ENCODE measurements at places on chromosomes 3 and 15.

DNA sequence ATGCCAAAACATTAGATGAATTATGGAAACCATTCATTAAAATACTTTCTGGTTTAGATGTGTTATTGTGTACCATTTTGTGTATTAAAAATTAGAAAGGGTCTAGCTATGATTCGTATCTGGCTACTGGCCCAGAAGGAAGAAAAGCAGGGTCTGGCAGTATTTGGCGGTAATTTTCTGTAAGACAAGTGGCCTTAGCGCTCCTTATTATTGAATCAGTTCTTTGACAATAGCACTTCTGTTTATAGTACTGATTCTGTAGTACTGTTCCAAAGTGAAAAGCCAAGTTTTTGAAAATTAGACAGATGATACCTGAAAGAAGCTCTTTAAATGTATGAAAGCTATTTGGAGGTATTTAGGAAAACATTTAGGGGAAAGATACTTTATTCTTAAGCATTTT is 10.2 kb downstream of the GLCE start:
- DNase-seq, result no peak

GRCh38 chr3:188706176-188706575 is 465.6 kb upstream of the TPRG1 start:
- no peak for DNase-seq

DNA sequence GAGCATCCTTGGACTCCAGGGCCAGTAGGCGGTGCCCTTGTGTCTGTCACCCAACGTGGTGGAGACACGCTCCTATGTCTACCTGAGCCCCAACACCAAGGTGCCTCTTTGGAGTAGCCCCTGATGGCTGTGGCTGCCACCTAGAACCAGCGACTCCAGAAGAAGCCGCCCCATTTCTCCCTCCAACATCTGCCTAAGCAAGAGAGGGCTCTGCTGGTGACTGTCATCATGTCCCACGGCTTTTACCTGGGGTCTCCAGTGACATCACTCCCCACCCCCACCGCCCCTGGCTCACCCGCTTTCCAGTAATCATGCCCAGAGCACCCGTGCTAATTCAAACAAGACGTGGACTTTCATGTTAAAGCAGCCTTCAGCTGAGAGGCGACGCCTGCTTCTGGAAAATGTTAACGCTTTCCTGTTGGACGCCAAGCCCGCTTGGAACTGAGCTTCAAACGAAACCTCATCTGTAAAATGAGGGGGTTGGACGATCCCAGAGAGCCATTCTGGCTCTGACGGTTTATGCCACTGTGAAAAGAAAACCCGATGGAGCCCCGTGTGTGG is 57.0 kb downstream of the ISG20 start:
- no peak for DNase-seq

- DNase-seq, result no peak
Observed at GRCh38 chr3:139113231-139113992, 68.7 kb upstream of the PRR23C start.

GRCh38 chr15:77070180-77070494 is 772 bp downstream of the TSPAN3 start:
- DNase-seq, result no peak

DNA sequence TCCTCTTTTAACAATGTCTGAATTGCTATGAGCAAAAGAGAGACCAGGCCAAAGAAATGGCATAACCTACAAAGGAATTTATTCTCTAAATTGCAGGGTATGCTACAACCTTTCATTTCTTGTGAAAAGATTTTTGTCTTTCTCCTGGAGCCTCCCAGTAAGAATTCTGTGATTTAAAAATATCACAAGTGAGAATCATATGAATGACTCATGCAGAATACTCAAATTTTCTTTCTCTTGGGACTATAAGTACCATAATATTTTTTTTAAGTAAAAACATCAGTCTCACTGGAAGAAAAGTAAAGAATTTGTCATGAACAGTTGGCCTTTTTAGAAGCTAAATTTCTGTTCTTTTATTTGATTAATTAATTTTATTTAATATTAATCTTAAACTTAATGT is 26.3 kb downstream of the SYNPR start:
- no peak for DNase-seq

- no peak for DNase-seq
Observed at GRCh38 chr3:188394623-188395022, 240.7 kb downstream of the LPP start.

GRCh38 chr3:18559331-18559842 is 134.2 kb upstream of the SATB1 start:
- no peak for DNase-seq

DNA sequence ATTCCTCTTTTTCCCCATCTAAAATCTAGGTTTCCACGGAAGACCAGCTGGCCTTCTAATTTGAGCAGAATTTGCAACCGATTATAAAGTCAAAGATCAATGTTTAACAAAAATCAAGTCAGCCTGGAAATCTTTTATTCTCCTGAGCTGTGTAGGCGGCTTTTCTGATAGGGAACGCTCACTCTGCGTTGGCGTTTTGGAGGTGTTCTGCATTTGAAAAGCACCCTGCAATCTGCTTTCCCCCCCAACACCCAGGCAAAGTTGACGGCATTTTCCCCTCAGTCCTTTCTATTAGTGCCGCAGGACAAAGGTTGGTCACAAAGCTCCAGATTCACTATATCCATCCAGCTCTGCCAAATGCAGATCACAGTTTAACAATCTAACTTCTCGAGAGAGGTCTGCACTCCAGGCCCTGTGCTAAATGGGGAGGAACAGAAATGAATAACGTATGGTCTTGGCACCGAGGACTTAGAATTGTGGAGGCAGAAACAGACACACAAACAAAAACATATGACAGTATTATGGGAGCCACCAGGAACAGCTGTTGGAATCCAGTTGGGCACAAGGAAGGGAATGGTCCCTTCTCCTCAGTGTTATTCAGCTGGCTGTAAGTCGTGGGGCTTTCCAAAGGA is 50.4 kb upstream of the LARS2 start:
- no peak for DNase-seq

DNA sequence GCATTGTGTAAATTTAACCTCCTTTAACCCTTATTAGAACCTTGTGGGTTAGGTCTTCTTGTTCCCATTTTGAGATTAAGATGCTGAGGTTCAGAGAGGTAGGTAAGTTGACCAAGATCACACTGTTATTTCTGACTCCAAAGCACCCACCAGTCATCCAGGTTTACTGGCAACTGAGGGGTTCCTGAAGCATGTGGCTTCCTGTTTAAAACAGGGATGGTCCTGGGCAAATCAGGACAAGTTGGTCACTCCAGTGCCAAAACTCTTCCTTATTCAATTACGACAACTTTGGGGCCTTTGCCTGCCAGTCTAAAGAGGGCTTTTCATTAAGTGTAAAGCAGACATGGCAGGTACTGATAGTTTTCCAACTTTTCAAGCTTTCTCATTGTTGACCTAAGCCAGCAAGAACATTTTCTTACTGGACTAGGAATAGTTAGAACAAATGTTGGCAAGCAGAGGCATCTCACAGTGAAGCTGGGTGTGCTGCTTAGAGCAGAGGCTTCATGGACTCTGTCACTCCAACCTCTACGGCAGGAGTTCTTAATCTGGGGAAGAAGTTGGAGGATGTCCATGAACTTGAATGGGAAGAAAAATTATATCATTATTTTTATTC is 149.4 kb upstream of the ADAMTS9 start:
- no peak for DNase-seq

GRCh38 chr15:65369651-65370050 is 8.2 kb downstream of the IGDCC3 start:
- no peak for DNase-seq

GRCh38 chr3:115790759-115791158 is 167.4 kb downstream of the GAP43 start:
- DNase-seq, result peak; percentile 53

GRCh38 chr3:35781558-35781957 is 142.2 kb downstream of the ARPP21 start:
- no peak for DNase-seq

DNA sequence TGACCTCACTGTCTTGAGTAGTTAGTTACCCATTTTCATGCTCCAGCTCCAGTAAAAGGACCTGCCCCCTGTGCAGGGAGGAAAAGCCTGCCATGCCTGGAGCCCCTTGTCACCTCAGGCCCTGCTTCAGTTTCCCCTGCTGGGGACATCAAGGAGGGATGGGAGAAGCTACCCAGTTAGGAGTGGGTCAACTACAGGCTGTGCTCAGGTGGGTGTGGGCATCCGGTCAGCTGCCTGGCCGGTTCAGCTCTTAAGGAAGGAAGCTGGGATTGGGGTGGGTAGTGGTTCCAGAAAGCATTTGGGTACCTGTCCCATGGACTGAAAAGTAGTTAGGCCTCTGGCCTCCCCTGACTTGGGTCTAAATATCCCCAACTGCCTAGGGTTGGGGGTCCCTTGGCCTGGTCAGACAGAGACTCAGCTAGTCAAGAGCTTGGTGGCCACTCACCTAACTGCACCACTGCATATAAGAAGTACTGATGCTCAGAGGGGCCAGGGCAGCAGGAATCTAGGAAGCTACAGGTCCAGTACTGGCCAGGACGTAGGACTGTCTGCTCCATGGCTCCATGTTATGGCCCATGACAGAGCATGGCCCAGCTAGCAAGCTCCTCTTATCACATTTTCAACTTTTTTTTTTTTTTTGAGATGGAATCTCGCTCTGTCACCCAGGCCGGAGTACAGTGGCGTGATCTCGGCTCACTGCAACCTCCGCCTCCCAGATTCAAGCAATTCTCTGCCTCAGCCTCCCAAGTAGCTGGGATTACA is 549 bp downstream of the LSMEM2 start:
- DNase-seq, result no peak

DNA sequence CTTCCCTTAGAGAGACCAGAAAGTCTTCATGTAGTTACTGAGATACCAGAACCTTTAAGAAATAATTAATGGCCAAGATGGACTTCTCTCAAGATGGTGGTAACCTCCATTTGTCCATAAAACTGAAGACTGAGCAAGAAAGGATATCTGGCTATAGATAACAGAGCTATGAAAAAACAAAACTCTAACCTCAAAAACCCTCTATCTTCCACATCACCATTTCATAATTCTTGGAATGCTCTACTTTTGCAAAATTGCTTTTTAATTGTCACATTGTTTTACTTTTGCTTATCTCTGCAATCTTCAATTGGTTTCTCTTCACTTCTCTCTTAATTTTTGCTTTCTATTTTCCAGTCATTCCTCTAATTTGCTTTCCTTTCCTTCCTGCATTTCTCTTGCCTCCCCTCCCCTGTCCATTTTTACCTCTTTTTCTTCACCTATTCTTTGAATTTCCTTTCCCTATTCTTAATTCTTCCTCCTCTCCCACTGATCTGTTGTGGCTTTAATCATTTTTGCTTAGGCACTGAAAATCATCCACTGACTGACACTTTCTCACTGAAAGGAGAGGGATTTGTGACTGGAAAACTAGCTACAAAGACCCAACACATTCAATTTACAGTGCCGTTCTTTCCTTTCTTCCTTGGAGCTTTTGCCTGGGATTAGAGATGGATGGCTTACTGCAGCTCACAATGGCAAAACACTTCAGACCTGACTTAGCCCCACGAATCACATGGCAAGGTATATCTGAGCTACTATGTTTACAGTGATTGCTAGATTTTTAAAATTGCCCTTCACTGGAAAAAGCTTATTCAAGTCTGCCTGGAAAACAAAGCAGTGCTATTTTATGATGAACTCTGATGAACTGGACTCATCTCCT is 242.8 kb downstream of the CHST2 start:
- no peak for DNase-seq

DNA sequence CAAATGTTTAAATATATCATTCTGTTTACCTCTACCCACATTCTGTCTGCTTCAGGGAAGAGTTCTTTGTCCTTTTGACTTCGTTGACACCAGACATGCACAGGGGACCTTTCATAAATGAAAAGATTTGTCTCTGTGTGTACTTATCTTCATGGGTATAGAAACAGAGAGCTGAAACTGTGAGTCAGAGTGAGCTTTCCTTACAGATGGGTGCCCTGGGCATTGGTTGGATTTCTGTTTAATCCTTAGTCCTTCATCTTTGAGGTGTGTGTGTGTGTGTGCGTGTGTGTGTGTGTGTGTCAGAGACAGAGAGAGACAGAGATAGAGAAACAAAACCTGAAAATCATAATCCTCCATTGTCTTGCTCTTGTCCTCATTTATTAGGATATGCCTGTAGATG is 517.4 kb downstream of the TUSC7 start:
- DNase-seq, result no peak

DNA sequence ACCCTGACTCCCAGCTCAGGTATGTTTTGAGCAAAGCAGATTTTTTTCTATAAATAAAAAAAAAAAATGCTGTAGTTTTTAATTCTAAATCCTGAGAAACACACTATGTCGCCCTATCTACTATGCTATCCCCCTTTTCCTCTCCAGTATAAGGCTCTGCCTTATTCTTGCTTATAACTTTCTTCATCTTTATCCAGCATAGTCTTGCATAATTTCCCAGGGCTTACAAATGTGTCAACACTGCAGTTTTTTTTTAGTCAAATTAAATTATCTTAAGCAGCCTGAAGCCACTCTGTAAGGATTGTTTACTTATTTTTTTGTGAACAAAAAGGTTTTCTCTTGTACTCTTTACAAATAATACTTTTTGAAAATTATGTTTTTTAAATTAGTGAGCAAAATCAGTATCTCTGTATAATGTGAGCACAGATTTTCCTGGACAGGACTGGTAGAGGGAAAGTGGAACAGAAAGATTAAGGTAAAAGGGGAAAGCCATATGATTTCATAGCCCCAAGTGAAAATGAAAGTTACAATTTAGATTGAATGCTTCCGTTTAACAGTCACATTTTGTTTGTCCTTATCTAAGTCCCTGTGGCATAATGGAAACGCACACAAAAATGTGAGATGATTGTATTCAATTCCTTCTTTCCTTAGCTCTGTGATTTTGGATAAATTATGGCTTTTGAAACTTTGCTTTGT is 5.6 kb upstream of the PYDC2 start:
- DNase-seq, result no peak

DNA sequence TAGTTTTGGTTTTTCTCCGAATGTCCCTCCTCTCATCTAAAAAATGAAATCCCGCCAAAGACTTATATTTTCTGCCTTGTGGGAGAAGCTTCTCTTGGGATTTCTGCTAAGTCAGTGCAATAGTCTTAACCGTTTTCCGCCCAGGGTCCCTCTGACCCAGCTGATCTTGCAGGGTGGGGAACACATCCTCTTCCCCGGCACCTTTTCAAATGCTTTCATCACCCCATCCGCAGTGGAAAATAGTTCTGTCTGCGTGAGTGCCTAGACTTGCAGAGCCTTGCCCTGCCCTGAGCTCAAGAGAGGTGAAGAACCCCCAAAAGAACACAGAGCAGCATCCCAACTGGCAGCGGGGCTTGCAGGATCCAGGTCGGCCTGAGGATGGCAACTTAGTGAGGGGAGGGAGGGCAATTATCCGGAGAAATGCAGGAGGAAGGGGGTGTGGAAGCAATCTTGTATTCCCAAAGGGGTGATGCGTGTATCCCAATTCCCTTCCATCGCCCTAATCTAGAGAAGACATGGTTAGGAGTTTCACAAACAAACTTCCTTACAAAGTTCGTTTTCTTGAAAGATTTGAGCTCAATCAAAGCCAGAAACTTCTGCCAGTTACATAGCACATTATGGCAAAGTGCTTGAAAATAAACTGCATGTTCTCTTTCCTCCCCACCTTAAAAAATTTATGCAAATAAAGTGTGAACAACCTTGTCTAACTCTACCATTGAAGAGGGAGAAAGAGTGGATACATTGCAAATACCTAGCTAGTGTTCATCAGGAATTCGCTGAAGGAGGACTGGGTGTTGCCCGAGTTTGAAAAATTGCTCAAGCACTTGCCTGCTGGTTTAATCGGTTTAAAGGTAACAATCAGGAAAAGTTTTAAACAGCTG is 79.9 kb downstream of the NR2F2 start:
- no peak for DNase-seq
